Stimulated activated CD4-positive, alpha-beta T cell treated with anti-CD3 and anti-CD28 coated beads, Interleukin-2, amount 100 ng/mL, for 4 hours (primary cell): ENCODE measurements at places on chromosomes 11 and 22.

DNA sequence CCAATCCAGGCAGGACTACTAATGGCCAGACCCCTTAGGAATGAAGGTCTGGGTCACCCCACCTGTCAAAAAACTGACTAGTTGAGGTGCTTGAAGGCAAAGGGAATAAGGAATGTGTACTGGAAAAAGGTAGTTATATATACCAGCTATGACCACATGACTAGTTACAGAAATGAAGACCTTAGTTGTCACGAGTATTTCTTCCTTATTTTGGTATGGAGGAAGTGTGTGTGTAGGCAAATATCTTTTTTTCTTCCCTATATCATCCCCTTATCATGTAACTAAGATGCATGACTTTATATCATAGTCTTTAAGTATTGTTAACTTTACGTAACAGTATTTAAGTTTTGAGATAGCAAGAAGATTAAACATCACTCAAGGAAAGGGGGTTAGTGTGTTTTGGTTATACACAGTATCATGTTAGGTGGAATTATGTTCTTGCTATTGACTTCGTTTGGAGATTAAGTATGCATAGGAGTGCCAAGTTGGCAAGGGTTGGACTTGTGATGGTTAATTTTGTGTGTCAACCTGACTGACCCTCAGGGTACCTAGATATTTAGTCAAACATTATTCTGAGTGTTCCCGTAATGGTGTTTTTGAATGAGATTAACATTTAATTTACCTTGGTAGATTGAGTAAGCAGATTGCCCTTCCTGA is 38.2 kb upstream of the NARS2 start:
- no peak for DNase-seq

- no peak for DNase-seq
Observed at GRCh38 chr22:48630848-48631247, 1196.8 kb downstream of the BRD1 start.

DNA sequence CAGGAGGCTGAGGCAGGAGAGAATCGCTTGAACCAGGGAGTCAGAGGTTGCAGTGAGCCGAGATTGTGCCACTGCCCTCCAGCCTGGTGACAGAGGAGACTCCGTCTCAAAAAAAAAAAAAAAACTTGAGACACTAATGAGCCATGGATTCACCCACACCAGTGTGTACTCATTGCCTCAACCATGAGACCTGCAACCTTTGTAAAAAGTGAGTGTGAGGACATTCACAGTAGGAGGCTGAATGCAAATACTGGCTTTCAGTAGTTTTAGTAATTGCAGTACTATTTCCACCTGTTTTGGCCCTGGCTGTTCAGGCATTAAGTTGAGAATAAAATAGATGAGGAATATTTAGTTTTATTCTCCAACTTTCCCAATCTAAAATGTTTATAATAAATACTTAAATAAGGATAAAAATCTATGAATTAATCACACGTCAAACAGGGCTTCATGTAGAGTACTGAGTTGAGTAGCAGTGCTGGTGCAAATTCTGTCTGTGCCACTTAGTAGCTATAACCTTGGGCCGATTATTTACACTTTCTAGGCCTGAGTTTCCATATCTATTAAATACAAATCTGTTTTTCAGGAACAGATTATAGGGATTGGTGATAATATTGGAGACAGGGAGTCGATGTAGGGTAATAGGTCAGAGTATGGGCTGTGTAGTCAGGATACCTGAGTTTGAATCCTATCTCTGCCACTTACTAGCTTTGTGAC is 72.8 kb downstream of the PPP2R1B start:
- no peak for DNase-seq

- no peak for DNase-seq
Observed at GRCh38 chr22:46073683-46074504, 76.4 kb upstream of the PPARA start.

DNA sequence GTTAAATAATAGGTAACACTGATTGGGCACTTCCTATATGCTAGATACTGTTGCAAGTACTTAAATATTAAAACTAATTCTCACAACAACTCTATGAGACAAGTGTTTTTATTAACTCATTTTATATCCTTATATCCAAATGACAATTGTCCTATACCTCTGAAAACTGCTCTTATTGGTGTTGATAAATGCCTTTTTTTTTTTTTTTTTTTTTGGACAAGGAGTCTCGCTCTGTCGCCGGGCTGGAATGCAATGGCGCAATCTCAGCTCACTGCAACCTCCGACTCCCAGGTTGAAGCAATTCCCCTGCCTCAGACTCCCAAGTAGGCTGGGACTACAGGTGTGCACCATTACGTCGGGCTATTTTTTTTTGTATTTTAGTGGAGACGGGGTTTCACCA is 41.6 kb downstream of the MRTFA start:
- no peak for DNase-seq

DNA sequence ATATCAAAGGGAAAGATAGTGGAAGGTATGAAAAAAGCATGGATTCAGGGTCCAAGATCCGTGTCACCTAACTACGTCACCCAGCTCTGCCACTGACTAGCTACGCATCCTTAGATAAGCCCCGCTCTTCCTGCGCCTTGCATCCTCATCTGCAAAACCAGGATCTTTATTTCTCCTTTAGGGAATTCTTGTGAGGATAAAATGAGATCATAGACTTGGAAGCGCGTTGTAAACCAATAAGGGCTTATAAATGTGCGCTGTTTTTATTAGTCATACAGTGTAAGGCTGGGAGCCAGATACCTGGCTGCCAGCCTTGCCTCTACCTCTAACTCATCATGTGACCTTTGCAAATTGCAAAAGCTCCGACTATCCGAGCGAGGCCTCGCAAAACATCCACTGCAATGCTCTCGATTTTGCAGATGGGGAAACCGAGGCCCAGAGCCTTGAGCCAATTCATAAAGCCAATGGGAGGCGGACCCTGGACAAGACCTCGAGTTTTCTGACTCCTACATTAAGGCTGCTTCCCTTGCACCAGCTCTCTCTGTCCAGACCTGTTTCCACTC is 753 bp downstream of the PRPF19 start:
- no peak for DNase-seq

- peak; percentile 54 for DNase-seq
Observed at GRCh38 chr22:23180301-23180892, at the start of gene BCR. Gene BCR, plus strand, starts transcription at chr22:23180509. Its CDS starts 452 bp downstream, at chr22:23180961.

GRCh38 chr11:50074161-50074560 is 41.5 kb downstream of the OR4C45 start:
- DNase-seq: no peak

- no peak for DNase-seq
Observed at GRCh38 chr11:74685905-74686304, 45.3 kb downstream of the CHRDL2 start.

GRCh38 chr11:21567645-21568290 is 625.1 kb upstream of the ANO5 start:
- no peak for DNase-seq

DNA sequence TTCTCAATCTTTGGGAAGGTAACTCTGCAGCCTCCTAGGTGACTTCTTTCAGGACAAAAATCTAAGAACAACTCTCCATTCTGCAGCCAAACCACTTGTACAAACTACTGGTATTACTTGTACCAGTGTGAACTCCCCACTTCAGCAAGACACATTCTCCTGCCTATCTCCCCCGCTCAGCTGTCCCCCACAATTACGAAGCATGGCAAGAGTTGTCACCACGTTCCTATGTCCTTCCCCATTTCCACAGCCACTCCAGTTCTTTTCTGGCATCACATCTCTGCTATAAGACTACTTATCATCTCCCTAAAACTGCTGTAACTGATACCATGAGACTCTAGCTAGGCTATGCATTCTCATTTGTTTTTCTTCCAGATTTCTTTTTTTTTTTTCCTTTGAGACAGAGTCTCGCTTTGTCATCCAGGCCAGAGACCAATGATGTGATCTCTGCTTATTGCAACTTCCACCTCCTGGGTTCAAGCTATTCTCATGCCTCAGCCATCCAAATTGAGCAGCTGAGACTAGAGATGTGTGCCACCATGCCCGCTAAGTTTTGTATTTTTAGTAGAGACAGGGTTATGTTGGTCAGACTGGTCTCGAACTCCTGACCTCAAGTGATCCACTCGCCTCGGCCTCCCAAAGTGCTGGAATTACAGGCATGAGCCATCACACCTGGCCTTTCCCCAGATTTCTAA is 71.9 kb upstream of the CDON start:
- DNase-seq: no peak

DNA sequence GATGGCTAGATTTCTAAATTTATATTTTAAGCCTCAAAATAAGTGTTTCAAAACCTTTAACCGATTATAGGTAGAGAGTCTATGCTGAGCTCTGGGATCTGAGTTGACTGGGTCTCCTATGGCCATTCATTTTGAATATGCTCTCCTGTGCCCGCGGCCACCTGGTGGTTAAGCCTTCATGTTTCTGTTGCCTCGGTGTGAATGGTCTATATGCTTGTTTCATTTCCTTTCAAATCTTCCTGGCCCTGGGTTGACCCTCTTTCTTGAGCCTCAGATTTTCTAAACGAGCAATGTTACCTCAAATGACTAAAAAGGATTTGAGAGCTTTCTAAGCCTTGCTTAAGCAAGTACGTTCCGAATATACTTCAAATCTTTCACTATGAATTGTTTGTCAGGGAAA is 789.4 kb upstream of the KIRREL3 start:
- no peak for DNase-seq
